Keratinocyte (primary cell): ENCODE measurements at places on chromosomes 2 and 18.

DNA sequence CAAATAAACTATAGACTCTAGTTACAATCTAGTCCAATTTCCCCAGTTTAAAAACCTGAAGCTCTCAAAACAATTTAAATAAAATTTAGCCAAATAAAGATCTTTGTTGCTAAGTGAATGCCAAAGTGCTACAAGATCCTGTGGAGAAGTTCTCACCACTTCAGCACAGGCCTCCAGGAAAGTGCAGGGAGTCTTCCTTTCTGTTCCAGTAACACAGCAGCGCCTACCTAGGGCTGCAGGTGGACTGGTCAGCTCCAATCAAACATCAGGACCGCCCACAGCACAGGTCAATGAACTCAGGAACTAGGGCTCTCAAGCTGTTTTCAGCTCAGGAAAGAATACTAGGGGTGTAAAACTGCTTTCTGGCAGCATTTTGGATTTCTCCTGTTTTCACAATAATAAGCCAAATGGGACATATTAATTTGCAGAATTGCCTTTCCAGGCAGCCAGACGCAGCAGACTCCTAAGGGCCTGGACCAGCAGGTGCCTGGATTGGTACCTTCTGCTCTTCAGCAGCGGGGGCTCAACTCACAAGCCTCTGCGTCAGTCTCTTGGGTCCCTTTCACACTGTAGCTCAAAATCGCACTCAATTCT lies 1.5 kb downstream of the FAM110C start:
- DNase-seq, result no peak

- DNase-seq, result no peak
Measured at GRCh38 chr2:199384043-199384442, 73.7 kb downstream of the SATB2 start.

GRCh38 chr2:138997856-138998517 lies 217.8 kb upstream of the NXPH2 start:
- DNase-seq, result peak; percentile 50

DNA sequence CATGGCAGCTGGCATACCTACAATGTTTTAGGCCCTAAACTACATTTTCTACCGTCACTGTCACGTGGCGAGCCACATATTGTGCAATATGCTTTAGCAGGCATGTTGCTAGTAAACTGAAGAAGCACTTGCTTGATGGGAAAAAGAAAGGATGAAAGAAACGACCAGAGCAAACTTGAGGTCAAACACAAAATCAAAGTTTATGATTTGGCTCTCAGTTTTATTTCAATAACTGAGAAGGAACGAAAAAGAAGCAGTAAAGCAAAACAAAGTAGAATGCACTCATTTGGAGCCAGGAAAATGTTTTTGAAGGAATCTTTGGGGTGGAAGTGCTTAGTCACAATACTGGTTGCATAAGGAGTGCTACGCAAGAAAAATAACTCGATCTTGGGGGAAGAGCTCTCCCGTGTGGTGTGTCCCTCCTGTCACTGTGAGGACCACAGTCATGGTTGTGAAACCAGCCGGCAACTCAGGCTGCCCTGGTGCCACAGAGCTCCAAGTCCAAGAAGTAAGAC lies 349.8 kb downstream of the RBM43 start:
- no peak for DNase-seq

DNA sequence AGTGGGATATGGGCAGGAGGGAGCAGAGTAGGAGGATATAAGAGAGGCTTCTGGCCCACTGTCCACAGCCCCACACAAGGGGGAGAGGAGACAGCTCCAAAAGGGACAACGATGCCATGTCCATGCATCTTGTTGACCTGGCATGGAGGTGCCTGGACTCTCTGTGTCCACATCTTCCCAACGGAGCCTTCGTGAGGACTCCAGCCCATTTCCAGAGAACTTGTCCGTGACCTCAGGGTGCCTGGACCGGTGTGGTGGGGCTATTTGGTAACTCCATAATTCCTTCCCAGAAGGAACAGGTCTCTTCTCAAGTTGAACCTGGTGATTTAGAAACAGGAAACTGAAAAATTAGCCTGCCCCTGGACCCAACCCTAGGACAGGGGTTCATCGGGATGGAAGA lies 133.9 kb downstream of the CYP26B1 start:
- DNase-seq, result no peak

- no peak for DNase-seq
Measured at GRCh38 chr2:62204998-62205496, 9.1 kb downstream of the B3GNT2 start.

- no peak for DNase-seq
Measured at GRCh38 chr2:113224647-113225236, 51.0 kb downstream of the PSD4 start.

- DNase-seq, result no peak
Measured at GRCh38 chr18:35164133-35164532, 76.7 kb upstream of the ZNF397 start.

- DNase-seq, result no peak
Measured at GRCh38 chr2:62738981-62739936, 33.7 kb downstream of the EHBP1 start.

- DNase-seq, result no peak
Measured at GRCh38 chr2:143476336-143477087, 347.3 kb downstream of the ARHGAP15 start.

GRCh38 chr2:239506961-239507360 lies 106.1 kb upstream of the HDAC4 start:
- DNase-seq, result no peak

GRCh38 chr18:34710458-34710914 lies 388 bp downstream of the DTNA start:
- no peak for DNase-seq

- DNase-seq, result no peak
Measured at GRCh38 chr2:64910972-64911433, 78.2 kb upstream of the SLC1A4 start.

DNA sequence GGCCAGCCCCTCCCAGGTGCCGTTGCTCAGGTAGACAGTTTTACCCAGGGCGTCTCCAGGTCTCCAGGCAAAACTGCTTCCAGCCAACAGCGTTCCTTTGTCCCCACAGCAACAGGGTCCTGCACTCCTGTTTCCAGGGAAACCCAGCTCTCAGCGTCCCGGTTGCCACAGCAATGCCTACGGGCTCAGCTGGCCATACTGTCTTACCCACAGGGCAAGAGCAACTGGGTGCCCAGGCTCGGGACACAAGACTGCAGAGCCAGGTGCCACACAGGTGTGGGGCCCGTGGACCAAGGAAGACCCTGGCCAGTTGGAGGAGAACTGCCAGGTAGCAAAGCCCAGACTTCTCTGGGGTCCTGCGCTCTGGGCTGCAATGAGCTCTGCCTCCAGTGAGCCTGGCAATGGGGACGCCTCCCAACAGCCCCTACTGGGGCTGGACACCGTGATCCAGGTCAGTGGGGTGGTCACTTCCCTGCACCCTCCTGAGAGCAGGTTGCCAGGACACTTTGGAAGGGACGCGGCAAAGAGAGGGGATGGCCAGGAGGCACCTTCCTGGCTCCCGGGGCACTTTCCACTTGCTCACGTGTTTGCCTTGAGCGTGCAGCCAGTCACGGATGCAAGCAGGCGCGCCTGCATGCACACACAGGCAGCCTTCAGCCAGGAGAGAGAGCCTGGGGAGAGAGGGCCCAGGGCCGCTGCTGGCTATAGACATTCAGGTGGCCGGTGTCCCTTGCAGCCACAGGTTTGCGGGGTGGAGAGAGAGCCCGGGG lies at the start of gene CROCC2:
Gene CROCC2, plus strand, starts transcription at position 196 of the 770 bp plus-strand sequence. Its CDS starts 178 bp downstream, at position 374.
- no peak for DNase-seq

GRCh38 chr18:25921677-25922421 lies 168.6 kb downstream of the SS18 start:
- no peak for DNase-seq

GRCh38 chr18:59908799-59909198 lies 9.0 kb downstream of the PMAIP1 start:
- DNase-seq, result no peak
